ENCODE measurements at places on chromosomes 2 and 18.

DNA sequence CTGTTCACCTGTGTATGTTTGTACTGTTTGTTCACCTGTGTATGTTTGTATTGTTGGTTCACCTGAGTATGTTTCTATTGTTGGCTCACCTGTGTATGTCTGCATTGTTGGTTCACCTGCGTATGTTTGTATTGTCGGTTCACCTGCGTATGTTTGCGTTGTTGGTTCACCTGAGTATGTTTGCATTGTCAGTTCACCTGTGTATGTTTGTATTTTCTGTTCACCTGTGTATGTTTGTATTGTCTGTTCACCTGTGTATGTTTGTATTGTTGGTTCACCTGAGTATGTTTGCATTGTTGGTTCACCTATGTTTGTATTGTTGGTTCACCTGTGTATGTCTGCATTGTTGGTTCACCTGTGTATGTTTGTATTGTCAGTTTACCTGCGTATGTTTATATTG lies 14.6 kb downstream of the ADI1 start:
- no peak for DNase-seq

DNA sequence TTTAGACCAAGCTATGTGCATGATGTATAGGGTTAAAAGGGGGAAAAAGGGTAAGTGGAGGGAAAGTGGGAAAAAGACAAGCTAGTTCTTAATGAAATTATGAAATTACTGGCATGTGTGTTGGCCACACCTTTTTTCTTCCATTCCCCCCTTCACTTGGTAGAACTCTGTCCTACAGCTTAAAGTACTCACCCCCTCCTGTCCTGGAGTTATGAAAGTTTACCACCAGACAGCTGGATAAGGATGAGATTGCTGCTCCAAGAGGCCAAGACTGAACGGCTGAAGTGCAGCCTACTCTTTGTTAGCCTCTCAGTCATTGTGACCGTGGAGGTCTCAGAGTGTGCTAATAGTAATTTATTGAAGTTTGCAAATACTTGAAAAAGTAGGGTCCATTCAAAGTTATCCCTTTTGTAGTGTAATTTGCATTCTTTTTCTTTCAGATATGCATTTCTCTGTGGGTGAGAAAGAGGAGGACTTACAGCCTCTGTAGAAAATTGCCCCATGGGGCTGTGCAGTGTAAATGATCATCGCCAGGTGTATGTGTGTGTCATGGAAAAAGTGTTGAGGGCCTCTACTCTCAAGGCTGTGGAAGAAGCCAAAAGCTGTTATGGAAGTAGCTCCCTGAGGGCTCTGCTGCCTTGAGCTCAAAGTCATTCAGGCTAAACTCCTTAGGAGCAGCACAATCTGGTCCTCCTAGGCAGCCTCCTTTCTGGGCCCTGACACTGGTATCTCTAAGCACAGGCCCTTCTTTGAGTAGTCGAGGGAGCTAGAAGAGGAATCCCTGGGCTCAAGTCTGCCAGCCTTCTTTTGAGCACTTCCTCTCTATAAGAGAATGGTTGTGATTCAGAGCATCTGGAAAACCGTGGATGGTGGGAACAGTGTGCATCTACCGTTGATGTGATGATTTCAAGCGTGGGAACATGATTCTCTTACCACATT lies 46.2 kb downstream of the LHCGR start:
- no peak for DNase-seq

DNA sequence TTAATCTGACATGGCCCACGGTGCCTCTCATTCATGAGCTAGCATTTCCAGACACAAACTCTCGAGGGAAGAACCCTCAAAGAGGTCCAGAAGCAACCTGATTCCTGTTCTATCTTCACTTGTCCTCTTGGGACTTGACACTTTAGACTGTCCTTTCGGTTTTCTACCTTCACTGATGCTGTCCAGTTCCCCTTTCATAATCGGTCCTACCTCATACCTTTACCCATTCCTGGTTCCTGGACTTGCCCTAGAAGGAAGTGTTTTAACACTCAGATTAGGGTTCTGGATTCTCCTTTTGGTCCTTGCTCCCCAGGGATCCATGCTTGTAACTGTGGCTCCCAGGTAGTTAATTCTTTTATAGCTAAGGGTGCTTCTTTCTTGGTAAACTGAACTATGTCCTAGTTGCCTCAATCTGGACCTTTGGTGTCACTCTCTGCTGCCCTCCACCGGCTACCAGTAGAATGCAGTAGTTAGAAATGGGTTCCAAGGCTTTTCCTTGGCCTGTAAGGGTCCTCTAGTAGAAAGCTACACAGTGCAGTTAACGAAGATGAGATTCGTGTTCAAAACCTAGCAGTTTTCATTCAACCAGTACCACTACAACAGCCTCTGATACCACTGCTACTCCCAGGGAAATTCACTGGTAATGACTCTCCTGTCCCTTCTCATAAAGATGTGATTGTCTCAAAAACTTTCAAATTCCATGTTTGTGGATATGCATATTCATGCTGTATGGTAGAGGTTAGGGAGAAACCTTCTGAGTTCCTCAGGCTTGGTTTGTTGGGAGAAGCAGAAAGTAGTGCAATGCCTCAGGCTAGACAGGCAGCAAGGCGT lies 178.1 kb upstream of the CYP26B1 start:
- DNase-seq = peak; percentile 60

DNA sequence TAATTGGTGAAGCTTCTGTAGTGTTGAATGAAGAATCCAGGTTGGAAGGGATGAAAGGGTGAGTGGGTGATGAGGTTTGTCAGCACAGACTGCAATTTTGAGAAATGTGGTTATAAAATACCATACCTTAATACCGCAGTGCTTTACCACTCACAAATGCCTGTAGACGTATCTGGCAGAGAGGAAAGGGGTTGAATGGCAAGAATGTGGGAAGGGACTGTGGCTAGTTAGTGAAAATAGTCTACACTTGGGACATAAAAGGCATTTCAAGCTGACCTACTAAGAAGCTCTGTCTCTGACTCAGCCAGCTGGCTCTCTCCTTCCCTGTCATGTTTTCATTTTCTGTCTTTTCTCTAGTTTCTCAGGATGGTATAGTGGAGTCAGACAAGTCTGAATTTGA lies 25.1 kb downstream of the CDK15 start:
- DNase-seq = no peak

- peak; percentile 86 for DNase-seq
These were observed 16.7 kb upstream of the ADI1 start for GRCh38 chr2:3535794-3536681.

- DNase-seq = no peak
These were observed 137.0 kb downstream of the RND3 start for GRCh38 chr2:150350500-150350899.
